Stimulated activated CD4-positive, alpha-beta T cell treated with anti-CD3 and anti-CD28 coated beads, Interleukin-1b, Interleukin-23, amount 100 ng/mL, for 4 hours (primary cell): ENCODE measurements at places on chromosomes 1 and 21.
A peak's percentile ranks its signal among the peaks of the same experiment; 100 is the strongest.

DNA sequence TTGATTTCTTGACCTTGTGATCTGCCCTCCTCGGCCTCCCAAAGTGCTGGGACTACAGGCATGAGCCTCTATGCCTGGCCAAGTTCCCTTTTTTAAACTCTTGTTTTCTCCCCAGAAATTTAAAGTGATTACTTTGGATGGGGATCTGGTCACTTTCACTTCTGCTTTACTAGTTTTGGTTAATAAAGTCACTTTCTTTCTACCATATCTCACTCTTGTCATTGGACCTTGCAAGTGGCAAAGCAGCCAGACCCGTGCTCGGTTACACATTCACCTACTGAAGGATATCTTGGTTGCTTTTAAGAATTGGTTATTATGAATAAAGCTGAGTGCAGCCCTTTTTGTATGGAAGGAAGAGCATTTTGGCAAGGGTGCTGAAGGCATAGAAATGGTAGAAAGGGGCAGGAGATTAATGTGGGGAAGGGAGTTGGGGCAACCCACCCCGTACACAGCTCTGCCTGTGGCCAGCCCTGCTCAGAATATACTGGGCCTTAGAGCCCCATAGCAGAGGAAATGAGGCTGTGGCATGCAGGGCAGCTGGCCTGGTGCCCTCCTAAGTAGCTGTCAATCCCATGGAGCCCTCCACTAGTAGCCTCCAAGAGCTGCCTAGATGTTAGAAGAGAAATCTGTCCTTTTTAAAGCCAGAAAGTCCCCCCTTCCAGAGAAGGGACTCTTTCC lies 40.7 kb downstream of the CD2 start:
- DNase-seq, result no peak

GRCh38 chr1:181111559-181111958 lies 23.1 kb downstream of the IER5 start:
- no peak for DNase-seq

- no peak for DNase-seq
These were observed 3.1 kb upstream of the EVA1B start for GRCh38 chr1:36326499-36326898.

DNA sequence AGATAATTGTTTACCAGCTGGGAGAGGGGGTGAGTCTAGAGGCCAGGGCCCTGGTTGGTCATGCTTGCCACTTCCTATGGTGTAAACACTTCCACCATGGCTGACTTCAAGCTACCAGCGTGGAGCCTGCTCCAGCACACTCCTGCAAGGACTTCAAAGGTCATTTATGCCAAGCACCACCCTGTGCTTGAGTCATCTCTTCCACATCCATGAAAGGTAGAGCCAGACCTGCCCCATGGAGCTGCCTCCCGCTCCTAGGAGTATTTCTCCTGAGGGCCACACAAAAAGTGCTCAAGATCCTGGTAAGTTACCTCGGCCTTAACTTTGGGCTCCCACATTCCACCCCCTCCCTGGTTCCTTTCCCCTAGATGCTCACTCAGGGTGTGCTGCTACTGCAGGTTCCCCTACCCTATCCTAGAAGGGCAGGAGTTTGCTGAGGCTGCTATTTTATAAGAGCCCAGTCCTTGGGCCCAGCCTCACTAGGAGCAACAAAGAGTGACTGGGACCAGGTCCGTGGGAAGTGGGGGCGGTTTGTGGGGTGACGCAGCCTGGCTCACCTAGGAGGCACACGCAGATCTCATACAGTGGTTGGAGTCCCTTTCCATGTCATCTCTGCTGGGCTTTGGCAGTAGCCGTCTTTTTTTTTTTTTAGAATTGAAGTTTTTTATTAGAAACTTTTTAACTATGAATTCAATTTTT lies 2.4 kb downstream of the RAB7B start:
- DNase-seq, result no peak

GRCh38 chr1:48931506-48932192 lies 155.0 kb upstream of the BEND5 start:
- DNase-seq, result no peak

GRCh38 chr1:44828841-44829440 lies 14.1 kb downstream of the PTCH2 start:
- DNase-seq, result no peak

DNA sequence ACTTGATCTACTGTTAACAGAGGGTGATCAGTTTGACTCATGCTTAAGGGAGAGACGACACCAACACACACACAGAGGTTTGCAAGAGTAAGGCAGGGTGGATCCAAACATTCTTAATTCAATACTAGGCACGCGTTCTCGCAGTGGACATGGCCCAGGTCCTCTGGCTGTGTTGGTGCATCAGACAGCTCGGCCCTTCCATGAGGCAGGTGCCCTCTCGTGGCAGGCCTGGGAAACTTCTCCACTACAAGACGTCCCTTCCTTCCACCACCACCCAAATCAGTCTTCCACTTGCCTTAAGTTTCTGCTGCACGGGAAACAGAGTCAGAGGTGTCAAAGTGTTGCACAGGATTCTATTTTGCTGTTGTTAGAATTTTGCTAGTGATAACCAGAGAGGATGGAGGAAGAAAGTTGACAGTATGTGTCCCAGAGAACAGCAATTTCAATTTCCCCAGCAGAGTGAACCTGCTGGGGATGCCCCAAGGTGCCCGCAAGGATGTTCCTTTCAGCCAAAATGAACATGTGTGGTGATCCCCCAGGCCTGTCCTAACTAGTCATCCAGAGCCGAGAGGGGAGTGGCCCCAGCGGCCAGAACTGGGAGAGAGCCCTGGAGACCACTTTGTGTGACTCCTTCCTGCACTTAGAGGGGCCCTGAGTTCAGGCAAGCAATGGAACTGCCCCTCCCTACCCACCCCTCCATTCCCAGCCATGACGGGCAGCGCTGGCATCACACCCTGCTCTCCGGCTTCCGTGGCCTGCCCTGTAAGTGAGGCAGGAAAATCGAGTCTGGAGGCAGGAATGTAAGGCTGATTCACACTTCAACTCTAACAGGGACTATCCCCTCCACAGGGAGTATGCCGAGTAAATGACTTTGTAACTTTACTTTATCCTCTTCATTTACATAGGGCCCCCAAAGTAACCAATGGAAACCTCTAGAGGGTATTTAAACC lies 34.8 kb downstream of the MX1 start:
- DNase-seq, result peak; percentile 50

DNA sequence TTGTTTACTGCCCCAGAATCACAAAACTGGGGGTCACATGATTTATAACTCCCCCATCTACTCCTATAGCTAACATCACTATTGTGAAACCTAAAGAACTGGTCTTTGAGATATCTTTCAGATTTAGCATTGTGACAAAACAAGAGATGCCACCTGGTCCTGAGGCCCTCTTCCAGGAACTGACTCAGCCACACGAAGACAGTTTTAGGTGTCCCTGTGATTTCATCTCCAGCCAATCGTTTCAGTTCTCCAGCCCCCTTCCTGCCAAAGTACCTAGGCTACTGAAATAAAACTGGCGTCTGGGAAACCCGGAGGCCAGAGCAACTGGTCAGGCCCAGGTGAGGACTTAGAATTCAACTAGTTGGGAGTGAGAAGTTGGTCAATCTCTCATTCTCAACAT lies 36.6 kb downstream of the TBX19 start:
- DNase-seq, result no peak
